Stimulated activated CD8-positive, alpha-beta memory T cell treated with anti-CD3 and anti-CD28 coated beads, Interleukin-4, amount 100 ng/mL, for 1 hour (primary cell): ENCODE measurements at places on chromosomes 12 and 14.

GRCh38 chr14:71448431-71449315 is 483.6 kb upstream of the RGS6 start:
- DNase-seq, result no peak

GRCh38 chr14:61470261-61470960 is 149.0 kb downstream of the PRKCH start:
- DNase-seq, result no peak

- no peak for DNase-seq
These were observed 28.4 kb upstream of the FBRSL1 start for GRCh38 chr12:132461526-132461925.

DNA sequence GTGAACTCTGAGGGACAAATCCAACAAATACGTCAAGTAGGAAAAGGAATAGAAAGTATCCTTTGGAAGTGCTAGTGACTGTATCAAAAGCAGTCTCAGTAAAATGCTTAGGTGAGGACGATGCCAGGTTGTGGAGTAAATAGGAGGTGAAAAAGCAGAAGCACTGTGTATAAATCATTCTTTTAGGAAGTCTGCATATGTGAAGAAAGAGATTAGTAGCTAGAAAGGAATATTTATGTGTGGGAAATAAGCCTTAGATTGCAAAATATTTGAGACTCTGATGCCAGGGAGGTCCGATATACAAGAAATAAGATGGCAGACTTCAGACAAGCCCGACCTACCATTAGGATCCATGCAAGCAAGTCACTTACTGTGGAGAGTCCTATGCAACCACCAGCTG is 7.9 kb downstream of the CEP128 start:
- no peak for DNase-seq

- DNase-seq, result no peak
These were observed 59.8 kb upstream of the KIF21A start for GRCh38 chr12:39502726-39503125.

- no peak for DNase-seq
These were observed 181.4 kb upstream of the BMP4 start for GRCh38 chr14:54138024-54138353.
